ENCODE measurements at places on chromosomes 5 and 9.

- no peak for DNase-seq
These were observed 32.8 kb downstream of the ZNF608 start for GRCh38 chr5:124713595-124713994.

DNA sequence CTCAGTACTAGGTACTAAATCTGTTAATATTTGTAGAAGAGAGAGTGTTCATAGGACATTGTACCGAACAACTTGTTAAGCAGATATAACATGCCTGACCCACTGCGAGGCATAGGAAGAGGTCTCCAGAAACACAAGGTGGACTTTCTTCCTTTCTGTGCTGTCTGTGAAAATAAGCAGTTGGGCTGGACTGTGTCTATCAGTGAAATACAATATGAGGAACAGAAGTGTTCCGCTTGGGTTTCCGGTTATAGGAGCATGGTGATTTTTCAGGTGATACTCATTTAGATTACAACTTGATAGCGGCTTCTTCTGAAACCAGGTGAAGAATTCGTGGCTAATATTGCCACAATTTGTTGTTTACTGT, 60.9 kb upstream of the TLR4 start:
- DNase-seq = no peak

GRCh38 chr9:99182356-99182755, 39.4 kb downstream of the ALG2 start:
- no peak for DNase-seq

DNA sequence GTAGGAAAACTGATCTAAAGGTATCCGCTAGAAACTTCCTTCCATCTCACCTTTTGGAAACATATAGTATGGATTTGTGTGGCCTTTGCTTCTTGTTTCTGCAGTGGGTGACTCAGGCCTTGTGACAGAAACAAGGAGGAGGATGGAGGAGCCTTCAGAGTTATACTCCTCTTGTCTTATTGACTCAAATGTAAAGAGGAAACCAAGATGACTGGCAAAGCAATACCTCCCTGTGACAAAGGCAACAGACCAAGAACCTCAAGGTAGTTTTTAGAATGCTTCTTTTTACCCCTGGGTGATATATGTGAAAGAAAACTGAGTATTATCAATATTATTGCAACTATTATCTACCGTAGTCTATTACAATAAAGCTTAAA, 123.3 kb upstream of the SLIT3 start:
- DNase-seq = no peak

Data from keratinocyte (primary cell).